ENCODE measurements at places on chromosomes 11 and 22. TPM values are rescaled to one million over a fixed set of nuclear protein-coding genes. Genes with fewer than 3 reads are reported as not detected.

GRCh38 chr22:39871008-39871798 lies 22.4 kb downstream of the ENTHD1 start:
- no peak for DNase-seq

DNA sequence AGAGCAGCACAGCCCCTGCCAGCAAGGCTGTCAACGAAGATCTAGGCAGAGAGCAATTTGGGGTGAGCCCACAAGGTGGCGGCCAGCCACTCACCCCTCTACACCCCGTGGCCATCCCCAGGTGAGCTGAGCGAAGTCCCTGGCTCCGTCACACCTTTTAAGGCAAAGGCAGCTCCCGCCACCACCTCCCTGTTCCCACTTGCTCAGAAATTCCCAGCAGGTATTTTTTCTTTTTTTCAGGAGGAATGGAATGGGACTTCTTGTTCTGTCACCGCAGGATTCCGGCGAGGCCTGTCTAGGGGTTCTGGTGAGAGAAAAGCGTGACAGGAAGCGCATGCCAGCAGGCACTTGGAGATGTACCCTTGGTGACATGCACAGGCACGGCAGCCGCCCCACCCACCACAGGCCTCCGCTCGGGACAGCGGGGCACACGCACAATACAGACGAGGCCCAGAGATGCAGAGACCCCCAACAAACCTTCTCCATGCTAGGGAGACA lies 10.0 kb downstream of the RPL3 start:
- DNase-seq: no peak

GRCh38 chr11:92775003-92775676 lies 194.3 kb upstream of the MTNR1B start:
- DNase-seq: no peak

DNA sequence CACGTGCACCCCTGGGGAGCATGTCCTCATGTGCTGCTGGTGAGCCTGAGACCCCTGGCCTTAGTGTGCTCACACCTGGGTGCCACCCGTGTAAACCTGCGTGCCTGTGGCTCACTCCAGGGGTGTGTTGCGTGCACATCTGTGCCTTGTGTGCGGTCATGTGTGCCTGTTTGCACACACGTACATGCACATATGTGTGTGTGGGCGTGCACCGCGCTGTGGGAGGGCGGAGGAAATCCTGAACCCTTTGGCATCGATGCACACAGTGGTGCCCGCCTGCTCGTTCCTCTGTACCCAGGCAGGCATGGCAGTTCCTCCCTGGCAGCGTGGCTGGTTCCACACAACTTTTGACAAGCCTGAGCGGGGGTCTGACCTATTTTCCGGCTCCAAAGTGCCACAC lies 1181.9 kb downstream of the BRD1 start:
- no peak for DNase-seq

DNA sequence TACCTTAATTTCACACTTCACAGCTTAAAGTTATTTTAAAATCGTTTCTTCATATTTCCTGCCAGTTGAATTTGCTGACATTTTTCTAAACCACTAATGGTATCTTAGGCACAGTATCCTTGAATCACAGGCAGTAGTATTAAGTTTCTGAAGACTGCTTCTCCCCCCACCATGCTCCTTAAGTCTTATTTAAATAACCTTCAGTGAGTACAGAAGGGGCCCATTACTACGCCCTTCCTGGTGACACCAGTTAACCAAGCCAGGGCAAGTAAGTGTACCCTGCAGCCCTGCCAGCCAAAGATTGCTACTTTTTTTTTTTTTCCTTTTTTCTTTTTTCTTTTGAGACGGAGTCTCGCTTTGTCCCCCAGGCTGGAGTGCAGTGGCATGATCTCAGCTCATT lies 19.9 kb downstream of the KDM2A start:
- DNase-seq: no peak

GRCh38 chr22:43572710-43573109 lies 160.9 kb downstream of the MPPED1 start:
- DNase-seq: no peak

GRCh38 chr11:80593648-80594374 lies 1153.0 kb upstream of the TENM4 start:
- DNase-seq: peak; percentile 58

GRCh38 chr22:50015451-50016307 lies 3.1 kb upstream of the IL17REL start:
- DNase-seq: peak; percentile 23

GRCh38 chr11:66002648-66003225 lies 434 bp downstream of the BANF1 start:
- peak; percentile 71 for DNase-seq

DNA sequence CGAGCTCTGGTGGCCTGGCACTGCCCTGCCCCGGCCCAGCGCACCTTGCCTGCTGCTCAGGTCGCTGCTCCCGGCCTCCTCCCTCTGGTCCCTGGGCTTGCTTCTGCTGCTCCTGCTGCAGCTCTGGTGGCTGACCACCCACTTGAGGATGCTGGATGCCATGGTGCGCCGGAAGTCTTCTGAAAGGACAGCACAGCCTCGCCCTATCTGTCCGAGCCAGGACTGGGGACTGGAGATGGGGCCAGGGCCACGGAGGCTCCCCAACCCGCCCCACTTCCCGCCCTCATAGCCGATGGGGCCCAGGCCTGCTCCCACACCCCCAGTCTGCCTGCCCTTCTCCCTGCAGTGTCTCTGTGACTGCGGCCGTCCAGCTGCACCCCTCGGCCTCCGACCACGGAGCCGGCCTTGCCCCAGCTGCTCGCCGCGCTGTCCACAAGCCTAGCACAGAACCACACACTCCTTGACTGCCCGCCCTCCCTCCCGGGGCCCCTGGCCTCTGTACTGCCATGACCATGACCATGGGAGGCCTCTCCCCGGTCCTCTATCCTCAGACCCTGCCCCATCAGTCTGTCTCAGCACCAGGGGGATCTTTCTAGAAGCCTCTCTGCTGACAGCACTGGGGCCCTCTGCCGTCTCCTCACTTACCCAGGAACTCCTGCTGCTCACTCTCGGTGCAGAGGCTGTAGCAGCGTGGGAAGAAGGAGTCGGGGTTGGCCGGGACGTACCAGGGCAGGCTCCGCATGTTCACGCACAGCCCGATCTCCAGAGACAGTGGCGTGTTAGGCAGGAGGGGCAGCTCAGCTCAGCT lies 12.7 kb downstream of the TTLL8 start:
- peak; percentile 42 for DNase-seq

Gene TECTA
- total RNA-seq: 0.82 TPM

Gene PHF21B
- total RNA-seq: not detected

Gene APOL5
- not detected for total RNA-seq

Gene VWA5A
- 97.3 TPM for total RNA-seq

Gene OR56A4
- 0.10 TPM for total RNA-seq
